ENCODE measurements at places on chromosomes 7 and 10.
A peak's percentile ranks its signal among the peaks of the same experiment; 100 is the strongest.

DNA sequence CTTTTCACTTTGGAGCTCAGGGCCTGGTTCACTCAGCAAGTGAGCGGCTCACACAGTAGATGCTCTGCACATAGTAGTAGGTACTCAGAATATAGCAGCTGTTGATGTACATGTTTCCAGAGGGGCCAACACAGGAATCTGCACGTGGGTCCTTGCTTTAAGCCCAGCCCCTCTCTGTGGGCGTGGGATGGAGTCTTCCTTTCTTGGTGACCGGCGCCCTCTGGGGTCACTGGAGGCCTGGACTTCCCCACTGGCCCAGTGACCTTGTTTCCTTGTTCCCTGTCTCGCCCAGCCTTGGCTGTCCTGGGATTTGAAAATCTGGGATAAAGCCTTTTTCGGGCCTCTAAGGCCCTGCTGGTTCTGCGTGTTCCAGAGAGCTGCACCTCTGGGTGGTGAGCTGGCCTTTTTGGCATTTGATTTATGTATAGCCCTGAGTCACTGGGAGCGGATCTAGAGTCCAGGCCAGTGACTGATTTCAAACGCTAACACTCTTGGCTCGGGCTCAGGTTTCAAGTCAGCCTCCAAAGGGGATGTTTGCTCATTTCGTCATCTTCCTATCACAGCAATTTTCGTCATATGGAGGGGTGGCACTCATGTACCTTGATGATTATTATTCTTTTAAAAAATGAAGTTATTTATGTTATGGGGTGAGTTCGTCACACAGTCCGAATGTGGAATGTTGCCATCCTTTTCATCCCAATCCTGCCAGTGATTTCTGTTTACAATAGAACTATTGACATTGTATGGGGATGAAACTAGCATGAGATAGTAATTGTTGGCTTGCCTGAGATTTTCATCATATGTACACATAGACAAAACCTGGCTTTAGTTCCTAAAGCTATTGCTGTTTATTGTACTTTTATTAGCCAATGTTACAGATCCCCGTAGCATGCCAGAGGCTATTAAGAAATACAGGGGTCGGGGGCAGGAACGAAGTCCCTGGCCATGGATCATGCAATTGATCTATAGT lies 65.5 kb downstream of the CUX1 start:
- DNase-seq: peak; percentile 100

DNA sequence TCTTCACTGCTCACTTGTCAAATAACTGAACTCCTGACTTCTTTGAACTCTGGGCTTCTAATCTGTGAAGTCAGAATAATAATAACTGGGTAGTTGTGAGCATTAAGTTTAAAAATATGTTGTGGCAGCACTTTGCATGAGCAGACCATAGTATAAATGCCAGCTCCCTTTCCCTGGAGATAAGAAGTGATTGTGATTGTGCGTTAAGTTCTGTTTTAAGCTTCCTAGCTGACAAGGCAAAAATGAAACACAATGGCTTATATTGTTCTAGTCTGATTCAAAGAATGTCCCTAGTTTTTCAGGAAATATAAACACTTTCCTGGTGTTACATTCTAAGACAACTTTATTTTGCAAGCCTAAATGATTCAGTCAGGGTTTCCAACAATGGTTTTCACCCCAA lies 61.8 kb downstream of the PTPRE start:
- DNase-seq: no peak

DNA sequence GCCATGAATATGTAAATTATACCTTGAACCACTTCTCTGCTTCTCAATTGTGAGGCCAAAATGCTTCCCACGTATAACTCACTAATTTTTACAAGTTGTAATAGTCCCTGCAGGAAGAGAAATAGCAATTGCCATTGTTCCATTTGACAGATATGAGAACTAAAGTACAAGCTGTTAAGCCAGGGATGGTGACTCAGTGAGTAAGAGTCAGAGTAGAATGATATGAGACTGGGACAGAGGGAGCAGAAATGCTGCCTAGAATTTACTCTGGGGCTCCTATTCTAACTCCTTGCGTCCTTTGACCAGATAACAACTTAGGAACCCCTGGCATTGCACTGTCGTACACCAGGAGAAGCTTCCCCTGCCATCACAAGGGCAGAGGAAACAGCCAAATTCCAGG lies 45.1 kb upstream of the SEPTIN7 start:
- DNase-seq: no peak

GRCh38 chr10:73601486-73601921 lies 10.4 kb upstream of the USP54 start:
- peak; percentile 7 for DNase-seq

- peak; percentile 75 for DNase-seq
Measured at GRCh38 chr7:102985176-102985783, 72.5 kb downstream of the LRRC17 start.

GRCh38 chr10:29646960-29647461 lies 12.2 kb upstream of the SVIL start:
- peak; percentile 51 for DNase-seq

DNA sequence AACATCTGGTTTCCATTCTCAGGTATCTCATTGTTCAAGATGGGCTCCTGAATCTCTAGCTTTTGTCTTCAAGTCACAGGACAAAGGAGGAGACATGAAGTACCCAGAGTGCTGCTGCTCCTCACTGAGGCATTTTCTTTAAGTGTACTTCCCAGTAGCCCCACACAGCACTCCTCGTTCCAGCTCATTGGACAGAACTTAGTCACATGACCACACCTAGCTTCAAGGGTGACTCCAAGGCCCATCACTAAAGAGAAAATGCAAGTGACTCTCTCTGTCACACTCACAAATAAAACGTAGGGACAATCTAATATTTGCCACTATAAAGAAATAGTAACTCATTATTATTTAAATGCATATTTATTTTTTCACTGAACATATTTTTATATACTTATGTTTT lies 58.3 kb upstream of the NEUROD6 start:
- DNase-seq: no peak

GRCh38 chr10:50326757-50327701 lies 75.7 kb upstream of the ASAH2 start:
- peak; percentile 90 for DNase-seq

GRCh38 chr7:127819975-127820731 lies 168.2 kb downstream of the SND1 start:
- DNase-seq: peak; percentile 58

DNA sequence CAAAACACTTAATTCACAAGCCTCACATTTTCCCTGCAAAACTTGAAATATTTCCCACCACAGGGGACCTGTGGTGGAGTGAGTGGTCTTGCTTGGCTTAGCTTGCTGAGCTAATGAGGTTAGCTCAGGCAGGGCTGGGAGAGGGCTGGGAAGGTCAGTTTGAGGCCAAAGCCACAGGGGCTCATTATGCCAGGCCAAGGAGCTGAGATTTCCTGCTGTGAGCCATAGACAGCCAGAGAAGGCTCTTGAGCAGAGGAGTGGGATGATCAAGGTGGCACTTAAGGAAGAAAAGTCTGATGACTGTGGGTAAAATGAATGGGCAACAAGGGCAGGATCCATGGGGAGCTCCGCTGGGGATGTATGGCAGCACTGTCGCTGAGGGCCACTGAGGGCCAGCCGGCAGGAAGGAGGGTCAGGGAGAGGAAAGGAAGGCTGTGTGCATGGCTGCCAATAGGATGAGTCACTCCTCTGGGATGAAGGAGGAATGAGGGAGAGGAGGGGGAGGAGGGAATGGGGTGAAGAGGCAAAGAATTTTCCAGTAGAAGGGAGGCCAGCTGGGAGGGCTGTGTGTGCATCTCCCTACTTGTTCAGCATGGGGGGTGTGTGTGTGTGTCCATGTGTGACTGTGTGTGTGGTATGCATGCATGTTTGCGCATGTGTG lies 18.7 kb upstream of the ZNF488 start:
- DNase-seq: peak; percentile 97

GRCh38 chr10:97731346-97732051 lies 5.4 kb upstream of the ZFYVE27 start:
- DNase-seq: peak; percentile 72

DNA sequence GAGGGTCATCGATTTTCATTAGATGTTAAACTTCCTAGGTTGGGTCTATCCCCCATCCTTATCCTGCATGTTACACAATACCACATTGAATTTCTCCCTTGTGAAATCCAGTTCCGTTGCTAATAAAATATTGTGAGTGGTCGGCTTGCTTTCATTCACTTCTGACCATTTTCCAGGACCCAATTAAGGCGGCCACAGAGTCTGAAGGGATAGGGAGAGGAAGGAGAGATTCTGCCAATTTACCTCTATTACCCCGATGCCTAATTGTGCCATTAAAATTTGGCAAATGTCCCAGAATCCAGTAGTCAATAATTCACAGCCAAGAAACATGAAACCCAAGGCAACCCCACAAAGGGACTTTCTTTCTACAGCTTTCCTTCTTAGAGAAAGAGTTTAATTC lies 129.9 kb downstream of the IPMK start:
- no peak for DNase-seq

- DNase-seq: no peak
Measured at GRCh38 chr7:2500701-2501100, 18.9 kb upstream of the LFNG start.

GRCh38 chr10:34426041-34426440 lies 389.1 kb downstream of the PARD3 start:
- DNase-seq: no peak

GRCh38 chr10:78539247-78539766 lies 505.6 kb downstream of the RPS24 start:
- DNase-seq: no peak

- no peak for DNase-seq
Measured at GRCh38 chr10:104069613-104070012, 16.1 kb downstream of the COL17A1 start.

DNA sequence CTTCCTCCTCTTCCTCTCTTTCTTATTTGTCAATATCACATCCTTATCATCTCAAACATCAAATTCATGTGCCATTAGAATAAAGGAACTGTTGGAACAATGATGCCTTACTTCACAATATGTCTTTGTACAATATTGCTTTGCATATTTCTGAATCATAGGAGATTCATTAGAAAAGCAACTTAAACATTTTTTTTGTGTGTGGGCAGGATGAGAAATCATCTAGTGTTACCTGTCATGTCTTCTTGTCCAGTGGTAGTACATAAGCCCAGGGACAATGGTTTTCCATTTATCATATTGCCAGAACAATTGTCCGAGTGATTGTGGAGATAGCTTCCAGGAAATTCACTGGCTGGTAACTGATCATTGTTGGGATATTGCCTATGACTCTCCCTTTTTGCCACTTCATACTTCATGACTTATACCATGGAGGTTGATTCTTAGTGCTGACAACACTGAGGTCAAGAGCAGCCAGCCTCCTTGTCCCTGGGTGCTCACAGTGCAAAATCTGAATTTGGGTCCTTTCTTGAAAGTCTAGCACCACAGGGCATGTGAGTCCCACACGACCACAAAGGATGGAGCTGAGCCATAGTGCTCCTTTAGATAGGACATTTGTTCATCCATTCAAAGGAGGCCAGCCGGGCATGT lies 215.0 kb downstream of the MDFIC start:
- DNase-seq: no peak

DNA sequence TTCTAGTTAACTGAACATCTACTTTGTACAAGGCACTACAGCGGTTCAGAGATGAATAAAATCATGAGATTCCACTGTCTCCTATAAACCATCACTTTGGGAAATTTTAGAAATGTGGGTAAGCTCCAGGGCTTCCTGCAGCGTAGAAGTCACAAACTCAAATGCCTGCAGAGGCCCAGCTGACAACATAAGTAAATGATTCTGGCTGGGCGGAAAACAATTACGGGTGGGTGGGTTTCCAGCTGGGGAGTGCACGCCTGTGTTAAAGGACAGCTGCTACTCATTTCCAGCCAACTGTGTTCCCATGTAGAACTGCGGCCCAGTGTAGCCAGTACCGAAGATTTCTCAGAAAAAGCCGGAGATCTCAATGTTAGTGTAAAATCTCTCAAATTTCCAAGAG lies 69.5 kb upstream of the ATRNL1 start:
- no peak for DNase-seq

- DNase-seq: no peak
Measured at GRCh38 chr7:131543298-131543697, 13.1 kb downstream of the PODXL start.

- no peak for DNase-seq
Measured at GRCh38 chr7:997404-998395, 14.7 kb downstream of the CYP2W1 start.

GRCh38 chr7:1377111-1377909 lies 82.0 kb downstream of the MICALL2 start:
- DNase-seq: no peak

DNA sequence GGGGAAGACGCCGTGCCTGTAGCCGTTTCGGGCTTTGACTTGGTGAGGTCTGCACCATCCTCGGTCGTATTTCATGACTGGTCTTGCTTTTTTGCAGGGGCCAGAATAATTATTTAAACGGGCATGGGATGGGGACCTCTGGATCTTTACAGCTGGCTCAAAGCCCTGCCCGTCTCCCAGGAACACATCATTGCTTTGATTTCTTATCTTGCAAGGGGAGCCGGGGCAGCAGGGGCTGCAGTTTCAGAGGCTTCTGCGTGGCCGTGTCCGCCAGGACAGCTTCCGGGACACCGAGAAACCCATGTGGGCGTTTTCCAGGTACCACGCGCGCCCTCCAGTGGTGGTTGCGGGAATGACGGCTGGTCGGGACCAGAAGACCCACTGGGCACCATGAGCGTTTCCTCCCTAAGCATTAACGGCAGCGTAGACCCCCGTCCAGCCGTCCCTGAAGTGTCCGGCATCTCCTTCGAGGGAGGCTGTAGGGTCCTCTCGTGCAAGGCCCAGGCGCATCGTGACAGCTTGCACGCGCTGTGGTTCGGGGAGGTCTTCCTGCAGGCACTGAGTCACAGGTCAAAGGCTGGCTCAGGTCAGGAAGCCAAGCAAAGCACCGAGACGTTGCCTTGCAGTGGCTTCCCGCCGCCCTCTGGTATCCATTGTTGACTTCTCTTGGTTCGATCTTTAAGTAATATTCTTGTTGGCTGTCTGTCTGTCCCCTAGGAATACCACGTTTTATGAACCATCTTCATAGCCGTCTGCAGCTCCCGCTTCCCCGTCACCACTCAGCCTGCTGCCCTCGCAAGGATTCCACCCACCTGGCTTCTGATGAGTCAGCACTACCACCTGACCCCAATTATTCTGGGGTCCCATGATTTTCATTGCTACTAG lies 16.2 kb upstream of the ZFAND2A start:
- DNase-seq: peak; percentile 68

- DNase-seq: no peak
Measured at GRCh38 chr7:87146740-87147386, 5.4 kb upstream of the DMTF1 start.

- DNase-seq: no peak
Measured at GRCh38 chr7:155358066-155358947, 60.6 kb downstream of the INSIG1 start.

- no peak for DNase-seq
Measured at GRCh38 chr7:82617156-82617555, 173.6 kb upstream of the CACNA2D1 start.

GRCh38 chr10:57145548-57145947 lies 784.5 kb upstream of the ZWINT start:
- no peak for DNase-seq

GRCh38 chr7:101166909-101167644 lies 1.7 kb upstream of the VGF start:
- no peak for DNase-seq

DNA sequence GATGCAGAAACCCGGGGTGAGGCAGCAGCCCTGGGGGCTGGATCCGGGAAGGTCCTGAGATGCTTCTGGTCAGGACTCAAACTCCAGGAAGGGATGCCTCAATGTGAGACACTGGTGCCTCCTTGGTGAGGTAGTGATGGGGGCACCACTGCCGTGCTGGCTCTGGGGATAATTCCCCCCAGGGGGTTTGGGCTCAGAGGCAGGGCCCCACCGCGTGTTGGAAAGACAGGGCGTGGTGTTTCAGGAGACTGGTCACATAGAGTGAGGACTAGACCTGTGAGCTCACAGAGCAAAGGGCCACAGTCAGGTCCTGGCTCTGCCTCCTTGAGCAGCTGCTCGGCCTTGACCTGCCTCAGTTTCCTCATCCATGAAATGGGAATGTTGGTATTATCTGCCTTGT lies 361.9 kb downstream of the GLRX3 start:
- DNase-seq: no peak
